ENCODE measurements at places on chromosomes 16 and 17.

DNA sequence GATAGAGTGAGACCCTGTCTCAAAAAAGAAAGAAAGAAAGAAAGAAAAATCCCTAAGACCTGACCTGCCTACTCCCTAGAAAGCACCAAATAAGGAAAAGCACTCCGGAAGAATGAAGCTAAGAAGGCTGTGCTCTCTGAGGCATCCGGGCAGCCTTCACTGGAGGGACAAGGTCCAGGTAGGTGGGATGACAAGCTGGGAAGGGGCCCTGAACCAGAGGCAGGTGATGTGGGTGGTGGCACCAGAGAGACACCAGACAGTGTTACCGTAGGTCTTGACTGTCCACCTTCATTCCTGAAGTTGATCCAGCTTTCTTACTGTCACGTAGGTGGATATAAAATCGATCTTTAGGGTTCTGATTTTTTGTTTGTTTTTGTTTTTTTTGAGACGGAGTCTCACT lies 26.3 kb downstream of the SMTNL2 start:
- no peak for DNase-seq

GRCh38 chr17:42989726-42990652 lies 8.2 kb upstream of the RPL27 start:
- DNase-seq: no peak

- no peak for DNase-seq
These were observed 108.3 kb downstream of the ENGASE start for GRCh38 chr17:79183043-79183292.

DNA sequence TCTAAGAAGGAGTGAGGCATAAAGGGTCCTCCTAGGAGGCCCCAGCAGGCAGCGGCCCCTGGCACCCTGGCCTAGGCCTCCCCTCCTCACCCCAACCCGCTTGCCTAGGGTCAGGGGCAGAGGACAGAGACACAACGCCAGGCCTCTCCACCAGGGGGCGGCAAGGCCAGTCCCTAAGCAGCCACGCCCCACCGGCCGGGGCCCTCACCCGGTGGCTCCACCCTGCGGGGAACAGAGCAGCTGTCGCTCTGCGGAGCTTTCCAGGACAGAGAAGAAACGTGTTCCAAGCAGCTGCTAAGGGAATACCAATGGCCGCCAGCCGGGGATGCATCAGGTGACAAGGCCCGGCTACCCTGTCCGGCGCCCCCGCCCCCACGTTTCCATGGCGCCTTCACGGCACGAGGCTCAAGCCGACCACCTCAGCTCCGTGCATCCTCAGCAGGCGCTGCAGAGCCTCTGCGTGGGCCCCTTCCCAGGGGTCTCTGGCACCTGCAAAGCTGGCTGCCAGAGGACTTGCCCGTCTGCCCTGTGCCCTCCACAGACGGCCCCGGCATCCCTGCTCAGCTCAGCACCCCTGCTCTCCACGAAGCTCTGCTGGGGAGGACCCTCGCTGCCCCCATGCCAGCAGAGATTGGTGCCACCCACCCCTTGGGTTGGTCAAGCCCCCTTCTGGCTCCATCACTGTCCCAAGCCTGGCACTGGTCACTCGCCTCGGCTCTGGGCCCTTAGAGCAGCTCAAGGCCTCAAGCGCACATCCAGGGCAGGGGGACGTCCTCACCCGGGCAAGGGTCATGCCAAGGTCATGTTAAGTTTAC lies 5.6 kb downstream of the ZNF598 start:
- peak; percentile 92 for DNase-seq

DNA sequence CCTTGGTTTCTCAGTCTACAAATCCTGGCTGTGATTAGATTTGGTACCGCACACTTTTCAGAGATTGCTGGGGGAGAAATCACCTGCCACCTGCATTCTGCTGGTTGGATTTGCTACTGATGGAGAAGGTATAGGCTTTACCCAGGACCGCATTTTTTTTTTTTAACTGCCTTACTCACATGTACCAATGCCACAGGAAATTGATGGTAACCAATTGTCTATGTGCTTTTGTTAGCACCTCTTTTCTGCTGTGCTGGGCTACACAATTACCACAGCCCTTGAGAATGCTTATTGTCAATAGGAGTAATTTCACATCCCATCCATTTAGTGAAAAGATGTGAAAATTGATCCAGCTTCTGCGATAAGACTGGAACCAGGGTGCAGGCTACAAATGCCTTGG lies 74.4 kb upstream of the TANC2 start:
- no peak for DNase-seq

DNA sequence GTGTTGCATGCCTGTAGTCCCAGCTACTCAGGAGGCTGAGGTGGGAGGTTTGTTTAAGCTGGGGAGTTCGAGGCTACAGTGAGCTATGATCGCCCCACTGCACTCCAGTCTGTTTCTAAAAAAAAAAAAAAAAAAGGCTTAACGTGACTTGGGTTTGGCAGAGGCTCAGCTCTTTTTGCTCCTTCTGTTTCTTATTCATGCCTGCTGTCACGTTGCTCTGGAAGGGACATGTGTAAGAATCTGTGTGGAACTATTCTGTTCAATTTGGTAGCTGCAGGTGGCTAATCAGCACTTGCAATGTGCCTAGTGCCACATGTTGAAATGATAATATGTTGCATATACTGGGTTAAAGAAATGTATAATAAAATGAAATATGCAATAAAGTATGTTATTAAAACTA lies 20.9 kb upstream of the SYT17 start:
- DNase-seq: no peak

- no peak for DNase-seq
These were observed 18.2 kb downstream of the LITAFD start for GRCh38 chr16:8900343-8900742.

GRCh38 chr16:49490321-49490705 lies 116.7 kb downstream of the C16orf78 start:
- no peak for DNase-seq

DNA sequence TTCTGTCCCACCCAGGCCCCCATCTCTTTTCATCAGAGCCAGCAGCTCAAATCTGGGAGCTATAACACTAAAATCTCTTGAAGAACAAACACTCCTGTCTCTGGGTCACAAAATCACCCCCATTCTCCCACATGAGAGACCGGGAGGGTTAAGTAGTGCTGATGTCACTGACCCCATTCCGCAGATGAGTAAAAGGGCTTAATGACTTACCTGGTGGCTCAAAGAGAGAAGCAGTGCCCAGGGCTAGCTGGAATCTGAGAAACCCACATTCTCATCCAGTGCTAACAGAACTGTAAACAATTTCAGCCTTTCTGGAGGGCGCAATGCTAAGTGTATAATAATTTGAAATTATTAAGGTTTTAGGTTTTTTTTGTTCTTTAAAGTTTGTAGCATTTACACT lies 26.3 kb upstream of the LHX1 start:
- DNase-seq: no peak

DNA sequence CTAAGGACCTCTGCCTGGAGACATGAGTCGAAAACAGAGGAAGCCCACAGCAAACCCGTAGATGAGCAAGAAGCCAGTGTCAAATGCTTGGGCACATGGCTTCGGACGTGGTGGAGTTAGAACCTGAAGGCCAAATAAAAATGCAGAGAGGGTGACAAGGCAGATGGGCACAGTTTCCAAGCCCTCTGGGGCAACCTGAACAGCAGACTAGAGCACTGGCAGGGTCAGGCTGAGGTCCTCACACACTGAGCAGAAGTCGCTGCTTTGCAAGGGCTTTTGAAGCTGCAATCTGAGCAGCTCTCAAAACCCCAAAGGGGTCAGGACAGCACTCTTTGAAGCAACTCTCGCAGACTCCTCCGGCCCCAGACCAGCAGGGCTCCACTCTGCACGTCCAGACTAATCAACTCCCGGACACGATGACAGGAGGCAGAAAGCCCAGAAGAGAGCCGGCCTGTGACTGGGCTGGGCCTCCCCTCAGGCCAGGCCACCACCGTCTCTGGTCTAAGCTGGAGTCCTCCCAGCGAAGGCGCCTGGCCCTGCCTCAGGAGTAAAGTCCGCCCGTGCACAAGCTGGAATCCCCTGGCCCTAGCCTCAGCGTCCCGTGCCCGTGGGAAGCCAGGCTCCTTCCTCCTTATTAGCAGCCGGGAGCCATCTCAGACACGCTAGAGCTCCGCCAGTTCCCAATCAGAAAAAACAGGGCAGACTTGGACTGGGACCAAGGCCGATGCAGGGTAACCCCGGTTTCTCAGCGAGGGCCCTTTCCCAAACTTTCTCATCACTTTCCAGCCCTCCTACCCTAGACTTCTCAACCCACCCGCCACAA lies 924 bp downstream of the SMARCD2 start:
- peak; percentile 51 for DNase-seq

DNA sequence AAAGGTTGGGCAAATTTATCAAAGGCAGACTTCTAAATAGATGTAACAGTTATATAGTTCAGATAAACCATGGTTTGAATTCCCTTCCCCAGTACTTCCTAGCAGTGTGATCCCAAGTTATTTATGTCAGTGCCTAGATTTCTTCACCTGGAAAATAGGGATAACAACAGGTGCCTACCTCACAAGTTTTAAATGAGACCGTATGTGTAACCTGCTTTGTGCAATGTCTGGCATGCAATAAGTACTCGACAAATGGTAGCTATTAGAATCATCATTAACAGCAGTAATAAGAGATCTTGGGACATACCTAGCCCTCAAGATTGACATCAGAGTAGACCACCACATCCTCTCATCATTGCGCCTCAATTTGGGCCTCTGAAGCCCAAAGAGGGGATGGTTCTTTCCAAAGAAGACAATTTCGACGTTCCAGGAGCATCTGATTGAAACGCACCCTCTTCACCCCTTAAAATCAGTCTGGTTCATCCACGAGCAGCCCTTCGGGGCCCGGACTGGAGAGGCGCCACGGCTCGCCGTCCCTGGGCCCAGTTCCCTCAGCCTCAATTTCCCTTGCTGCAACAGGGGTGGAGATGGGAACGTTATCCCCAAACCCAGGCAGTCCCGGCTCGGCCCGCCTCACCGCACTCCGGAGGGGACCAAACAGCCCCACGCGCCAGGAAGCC lies 541 bp downstream of the ACACA start:
- no peak for DNase-seq

DNA sequence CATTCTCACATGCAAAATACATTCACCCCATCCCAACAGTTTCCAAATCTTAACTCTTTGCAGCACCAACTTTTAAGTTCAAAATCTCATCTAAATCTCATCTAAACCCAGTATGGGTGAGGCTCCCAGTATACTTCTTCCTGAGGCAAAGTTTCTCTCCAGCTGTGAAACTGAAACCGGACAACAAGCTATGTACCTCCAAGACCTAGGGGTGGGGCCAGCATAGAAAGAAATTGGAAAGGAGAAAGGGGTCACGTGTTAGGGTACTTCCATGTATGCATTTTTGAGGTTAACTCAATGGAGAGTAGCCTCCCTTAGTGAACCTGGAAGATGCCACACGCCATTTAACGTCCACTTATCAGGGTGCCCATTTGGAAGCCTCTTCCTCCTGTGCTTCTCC lies 23.9 kb upstream of the LRRC75A start:
- no peak for DNase-seq

DNA sequence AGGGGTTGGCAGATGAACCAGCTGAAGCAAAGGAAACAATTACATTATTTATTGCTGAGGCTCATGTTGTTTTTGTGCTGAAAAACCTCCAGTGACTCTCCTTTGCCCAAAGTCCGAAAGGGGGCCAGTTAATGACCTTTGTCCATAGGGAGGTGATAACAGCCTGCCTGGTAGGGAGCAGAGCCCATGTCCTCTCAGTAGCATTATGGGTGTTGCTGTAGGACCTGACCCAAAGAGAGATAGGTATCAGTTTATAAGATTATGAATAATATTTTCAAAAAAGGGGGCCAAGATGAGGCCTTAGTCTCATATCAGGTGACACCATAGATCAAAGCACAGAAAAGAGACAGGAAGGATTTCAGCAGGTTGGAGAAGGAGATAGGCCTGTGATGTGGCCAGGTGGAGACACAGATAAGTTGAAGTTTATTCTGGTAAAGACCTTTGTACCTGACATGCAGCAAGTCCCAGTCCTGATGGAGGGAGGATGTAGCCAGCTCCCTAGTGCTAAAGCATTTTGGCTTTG lies 55.1 kb downstream of the CENPV start:
- peak; percentile 40 for DNase-seq

- no peak for DNase-seq
These were observed 24.2 kb downstream of the XPO6 start for GRCh38 chr16:28187595-28188004.

DNA sequence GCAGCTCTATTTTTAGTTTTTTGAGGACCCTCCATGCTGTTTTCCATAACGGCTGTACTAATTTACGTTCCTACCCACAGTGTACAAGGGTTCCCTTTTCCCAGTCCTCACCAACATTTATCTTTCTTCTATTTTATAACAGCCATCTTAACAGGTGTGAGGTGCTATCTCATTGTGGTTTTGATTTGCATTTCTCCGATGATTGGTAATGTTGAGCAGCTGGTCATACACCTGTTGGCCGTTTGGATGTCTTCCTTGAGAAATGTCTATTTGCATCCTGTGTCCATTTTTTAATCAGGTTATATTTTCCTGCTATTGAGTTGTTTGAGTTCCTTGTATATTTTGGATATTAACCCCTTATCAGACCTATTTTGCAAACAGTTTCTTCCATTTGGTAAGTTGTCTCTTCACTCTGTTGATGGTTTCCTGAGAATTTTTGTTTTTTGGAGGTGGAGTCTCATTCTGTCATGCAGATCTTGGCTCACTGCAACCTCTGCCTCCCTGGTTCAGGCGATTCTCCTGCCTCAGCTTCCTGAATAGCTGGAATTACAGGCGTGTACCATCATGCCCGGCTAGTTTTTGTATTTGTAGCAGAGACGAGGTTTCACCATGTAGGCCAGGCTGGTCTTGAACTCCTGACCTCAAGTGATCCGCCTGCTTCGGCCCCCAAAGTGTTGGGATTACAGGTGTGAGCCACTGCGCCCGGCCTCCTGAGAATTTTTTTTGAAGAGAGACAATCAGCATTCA lies 279.6 kb downstream of the SNX29 start:
- no peak for DNase-seq

GRCh38 chr16:56532714-56533113 lies 12.9 kb upstream of the BBS2 start:
- DNase-seq: no peak

- no peak for DNase-seq
These were observed 18.3 kb downstream of the IL4R start for GRCh38 chr16:27332105-27332504.

DNA sequence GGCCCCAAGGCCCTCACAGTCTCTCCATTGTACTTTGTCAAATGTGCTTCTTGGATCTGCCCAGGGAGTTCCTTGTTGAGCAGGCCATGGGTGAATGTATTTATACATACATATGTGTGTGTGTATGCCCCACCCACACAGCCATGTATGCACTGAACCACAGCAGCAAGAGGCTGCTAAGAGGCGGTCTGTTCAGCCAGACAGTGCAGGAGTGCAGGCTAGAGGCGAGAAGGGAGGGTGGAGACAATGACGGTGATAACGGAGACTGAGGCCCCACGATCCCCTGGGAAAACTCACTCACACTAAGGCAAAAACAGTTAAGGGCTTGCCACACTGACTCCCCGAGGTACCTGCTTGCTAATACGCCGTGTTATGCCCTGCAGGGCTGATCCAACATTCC lies 151.0 kb upstream of the CDC42EP4 start:
- DNase-seq: no peak

- DNase-seq: no peak
These were observed 279.0 kb upstream of the IRX5 start for GRCh38 chr16:54651440-54652195.

Measured in liver (tissue), 10 donors.